ENCODE measurements at places on chromosomes 1 and 21.

DNA sequence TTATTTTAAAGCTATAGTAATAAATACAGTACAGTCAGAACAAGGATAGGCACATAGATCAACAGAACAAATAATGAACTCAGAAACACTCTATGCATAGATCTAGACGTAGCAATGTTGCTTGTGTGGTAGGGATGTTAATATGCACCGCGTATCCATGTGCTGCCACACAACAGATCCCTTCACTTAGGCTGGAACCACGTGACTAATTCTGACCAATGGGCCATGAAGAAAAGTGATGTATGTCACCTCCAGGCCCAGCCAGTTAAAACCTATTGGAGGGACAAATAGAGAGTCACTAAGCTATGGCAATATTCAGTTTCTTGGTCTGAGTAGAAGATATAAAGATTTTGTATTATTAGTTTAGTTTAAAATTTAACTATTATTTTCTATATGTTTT is 91.4 kb downstream of the ADAMTS1 start:
- no peak for DNase-seq

DNA sequence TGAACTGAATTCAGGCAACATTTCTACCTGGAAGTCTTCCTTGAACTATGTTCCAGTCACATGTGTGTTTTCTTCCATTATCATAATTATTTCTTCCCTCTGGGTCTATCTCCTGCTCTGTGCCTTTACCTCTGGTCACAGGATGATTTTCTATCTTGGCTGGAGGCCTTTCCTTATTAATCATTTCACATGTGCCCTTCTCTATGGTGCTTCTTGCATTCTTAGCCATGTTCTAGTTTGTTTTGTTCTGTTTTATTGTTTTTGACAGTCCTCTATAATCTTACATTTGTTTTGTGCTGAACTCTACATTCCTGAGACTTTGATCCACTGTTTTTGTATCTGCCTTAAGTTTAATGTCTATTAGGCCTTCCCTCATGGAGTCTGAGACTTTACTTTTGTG is 51.0 kb downstream of the SGIP1 start:
- DNase-seq: no peak

DNA sequence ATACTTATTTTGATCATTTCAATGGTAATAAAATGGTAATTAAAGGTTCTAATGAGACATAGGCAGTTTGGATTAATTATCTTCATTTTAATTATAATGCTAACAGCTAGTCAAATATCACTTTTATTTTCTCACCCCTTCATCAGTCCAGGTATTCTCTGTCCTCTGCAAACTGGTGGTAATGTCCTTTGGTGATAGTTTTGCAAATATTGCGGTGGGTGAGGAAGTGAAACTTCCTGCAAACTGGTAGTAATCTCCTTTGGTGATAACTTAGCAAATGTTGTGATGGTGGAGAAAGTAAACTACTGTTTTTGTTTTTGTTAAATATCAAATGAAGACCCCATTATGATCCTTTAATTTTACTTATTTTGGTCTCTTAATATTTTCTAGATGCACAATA is 209.0 kb downstream of the AMY1C start:
- no peak for DNase-seq

GRCh38 chr1:234154320-234155251 is 218.7 kb upstream of the COA6 start:
- peak; percentile 19 for DNase-seq

DNA sequence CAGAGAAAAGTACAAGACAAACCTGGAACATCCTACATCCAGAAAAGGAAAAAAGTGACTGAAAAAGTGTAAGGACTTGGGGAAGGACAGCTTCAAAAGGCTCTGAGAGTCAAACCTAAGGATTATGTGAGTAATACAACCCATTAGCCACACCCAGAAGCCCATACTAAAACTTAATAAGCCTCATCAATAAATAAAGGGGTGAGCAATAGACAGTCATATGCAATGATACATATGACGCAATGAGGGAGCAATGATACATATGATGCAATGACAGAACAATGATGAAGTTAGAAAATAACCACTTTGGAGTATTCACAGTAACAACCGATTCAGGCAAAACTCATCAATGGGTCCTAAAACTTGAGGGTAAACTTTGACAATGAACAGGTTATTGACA is 50.1 kb downstream of the BRWD1 start:
- DNase-seq: no peak

GRCh38 chr21:44867464-44867863 is 6.0 kb downstream of the PTTG1IP start:
- DNase-seq: no peak

DNA sequence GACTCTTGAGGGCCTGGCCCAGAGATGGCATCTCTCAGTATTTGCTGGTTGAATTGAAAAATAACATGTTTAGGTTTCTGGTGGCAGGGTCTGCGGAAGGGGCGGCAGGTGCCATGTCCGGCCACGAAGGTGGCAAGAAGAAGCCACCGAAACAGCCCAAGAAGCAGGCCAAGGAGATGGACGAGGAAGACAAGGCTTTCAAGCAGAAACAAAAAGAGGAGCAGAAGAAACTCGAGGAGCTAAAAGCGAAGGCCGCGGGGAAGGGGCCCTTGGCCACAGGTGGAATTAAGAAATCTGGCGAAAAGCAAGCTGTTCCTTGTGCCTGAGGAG is 14.3 kb upstream of the FGR start:
- DNase-seq: no peak

GRCh38 chr1:228347181-228347580 is 59.5 kb downstream of the TRIM11 start:
- DNase-seq: no peak

DNA sequence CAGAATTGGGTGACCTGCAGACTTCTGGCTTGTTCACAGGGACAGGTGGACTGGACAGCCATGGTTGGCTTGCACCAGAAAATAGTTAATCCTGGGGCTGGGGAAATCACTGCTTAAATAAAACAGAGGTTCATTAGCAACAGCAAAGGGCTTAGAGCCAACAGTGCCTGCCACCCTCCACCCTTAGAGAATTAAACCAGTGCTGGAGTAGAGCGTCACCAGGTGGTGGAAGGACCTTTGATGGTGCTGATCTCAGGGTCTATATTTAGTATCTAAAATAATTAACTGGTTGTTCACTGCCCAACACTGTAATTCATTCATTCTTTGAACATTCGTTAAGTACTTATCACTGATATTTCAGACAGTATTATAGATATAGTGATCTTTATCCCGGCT is 34.7 kb upstream of the PDE9A start:
- no peak for DNase-seq
